ENCODE measurements at places on chromosomes 4 and X.
A peak's percentile ranks its signal among the peaks of the same experiment; 100 is the strongest.

DNA sequence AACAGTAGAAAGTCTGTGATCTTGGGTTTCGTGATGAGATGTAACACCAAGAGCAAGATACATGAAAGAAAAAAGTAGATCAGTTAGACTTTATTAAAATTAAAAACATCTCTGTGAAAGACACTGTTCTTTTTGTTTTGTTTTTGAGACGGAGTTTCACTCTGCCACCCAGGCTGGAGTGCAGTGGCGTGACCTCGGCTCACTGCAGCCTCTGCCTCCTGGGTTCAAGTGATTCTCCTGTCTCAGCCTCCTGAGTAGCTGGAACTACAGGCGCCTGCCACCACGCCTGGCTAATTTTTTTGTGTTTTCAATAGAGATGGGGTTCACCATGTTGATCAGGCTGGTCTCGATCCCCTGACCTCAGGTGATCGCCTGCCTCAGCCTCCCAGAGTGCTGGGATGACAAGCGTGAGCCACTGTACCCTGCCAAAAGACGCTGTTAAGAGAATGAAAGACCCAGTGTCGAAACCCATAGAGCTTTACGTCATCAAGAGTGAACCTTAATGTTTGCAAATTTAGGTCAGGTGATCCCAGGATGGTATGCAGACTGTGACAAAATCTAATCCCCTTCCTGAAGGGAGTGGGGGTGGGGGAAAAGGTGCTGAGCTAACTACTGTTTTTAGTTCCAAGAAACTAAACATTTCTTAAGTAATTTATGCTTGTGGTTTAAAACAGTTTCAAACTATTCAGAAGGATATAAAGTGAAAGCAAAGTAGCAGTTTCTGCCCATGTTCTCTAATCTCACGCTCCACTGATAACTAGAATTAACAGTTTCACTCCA, 8.0 kb downstream of the OFD1 start:
- no peaks in the 10 kb centered on the region for H3K4me1 ChIP-seq
- peaks cover 58% of the 10 kb centered on the region for H3K36me3 ChIP-seq
- no peak overlapping the region for H3K4me3 ChIP-seq
- no peak for DNase-seq

DNA sequence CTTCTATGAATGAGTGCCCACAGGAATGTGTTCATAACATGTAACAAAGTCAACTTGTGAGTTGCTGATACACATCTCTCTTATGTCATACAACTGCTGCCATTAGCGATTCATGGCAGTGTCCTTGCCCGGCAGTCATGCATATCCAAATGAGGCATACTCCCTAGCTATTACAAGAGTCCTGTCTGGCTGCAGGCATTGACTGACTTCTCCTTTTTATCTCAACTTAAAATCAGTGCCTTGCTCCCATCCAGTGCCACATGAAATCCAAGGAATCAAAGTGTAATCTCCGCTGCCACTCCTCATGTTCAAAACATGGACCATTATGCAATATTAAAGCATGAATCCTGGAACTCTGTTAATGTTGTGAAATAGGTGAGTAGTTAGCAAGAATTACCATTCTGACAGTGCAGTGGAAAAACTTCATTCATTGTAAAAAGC, 348.9 kb upstream of the FTHL17 start:
- H3K4me1 ChIP-seq = peaks cover 4% of the 10 kb centered on the region
- H3K27me3 ChIP-seq = no peaks in the 10 kb centered on the region
- DNase-seq = no peak
- H3K27ac ChIP-seq = no peak overlapping the region
- no peaks in the 10 kb centered on the region for H3K36me3 ChIP-seq
- H3K4me3 ChIP-seq = no peak overlapping the region

DNA sequence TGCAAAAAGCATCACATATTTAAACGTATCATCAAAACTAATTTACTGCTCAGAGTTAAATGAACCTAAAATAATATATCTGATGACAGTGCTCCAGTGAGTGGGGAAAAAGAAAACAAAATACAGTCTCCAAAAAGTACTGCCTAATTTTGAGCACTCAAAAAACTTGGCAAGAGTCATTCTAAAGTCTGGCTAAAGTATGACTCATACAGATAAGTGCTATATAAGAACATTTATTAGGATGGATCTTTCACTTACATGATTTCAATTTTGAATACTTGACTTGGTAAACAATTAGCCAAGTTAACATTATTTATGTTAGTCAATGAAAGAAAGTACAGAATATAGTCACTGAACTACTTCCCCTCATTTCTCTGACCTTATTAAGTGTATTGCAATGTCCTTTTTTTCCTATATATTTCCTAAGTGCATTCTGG, 27.2 kb downstream of the FBXO8 start:
- no peaks in the 10 kb centered on the region for H3K4me1 ChIP-seq
- H3K27me3 ChIP-seq = no peaks in the 10 kb centered on the region
- H3K4me3 ChIP-seq = no peak overlapping the region
- no peaks in the 10 kb centered on the region for H3K36me3 ChIP-seq
- no peak for DNase-seq

- H3K36me3 ChIP-seq = peaks cover 6% of the 10 kb centered on the region
- no peak overlapping the region for H3K4me3 ChIP-seq
- H3K27ac ChIP-seq = no peak overlapping the region
- DNase-seq = no peak
- H3K4me1 ChIP-seq = no peaks in the 10 kb centered on the region
- H3K27me3 ChIP-seq = no peaks in the 10 kb centered on the region
Measured at GRCh38 chrX:118474586-118474985, 21.0 kb upstream of the DOCK11 start.

GRCh38 chrX:27863809-27864208, 56.0 kb downstream of the MAGEB10 start:
- H3K4me1 ChIP-seq = no peaks in the 10 kb centered on the region
- H3K36me3 ChIP-seq = no peaks in the 10 kb centered on the region
- no peaks in the 10 kb centered on the region for H3K27me3 ChIP-seq
- no peak overlapping the region for H3K27ac ChIP-seq

- no peak for DNase-seq
- no peaks in the 10 kb centered on the region for H3K36me3 ChIP-seq
Measured at GRCh38 chrX:42465821-42466220, 312.1 kb downstream of the PPP1R2C start.

GRCh38 chrX:31199840-31200114, 127.9 kb upstream of the FTHL17 start:
- no peak for DNase-seq
- H3K27ac ChIP-seq = no peak overlapping the region
- no peaks in the 10 kb centered on the region for H3K4me1 ChIP-seq

DNA sequence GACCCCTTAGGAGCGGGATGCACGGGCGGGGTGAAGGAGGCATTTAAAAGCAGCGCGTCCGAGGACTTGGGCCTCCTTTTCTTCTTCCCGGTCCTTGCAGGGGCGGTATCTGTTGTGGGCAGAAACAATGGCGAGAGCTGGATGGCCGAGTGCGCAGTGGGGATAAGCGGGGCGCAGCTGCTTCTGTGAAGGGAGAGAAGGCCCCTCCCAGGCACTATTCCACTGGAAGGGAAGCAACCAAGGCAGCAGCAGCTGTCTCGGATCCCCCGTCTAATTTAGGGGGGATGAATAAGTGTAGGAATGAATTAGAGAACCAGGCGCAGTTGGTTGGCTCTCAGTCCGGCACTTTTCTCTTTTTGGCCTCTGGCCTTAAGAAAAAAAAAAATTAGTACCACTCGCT, 995 bp downstream of the SMARCA5 start:
- peak overlapping the region; percentile 90 for H3K27ac ChIP-seq
- peaks cover 12% of the 10 kb centered on the region for H3K36me3 ChIP-seq
- no peaks in the 10 kb centered on the region for H3K27me3 ChIP-seq
- H3K4me1 ChIP-seq = no peaks in the 10 kb centered on the region
- DNase-seq = peak; percentile 46
- H3K4me3 ChIP-seq = peak overlapping the region; percentile 96

- no peaks in the 10 kb centered on the region for H3K27me3 ChIP-seq
- no peak overlapping the region for H3K27ac ChIP-seq
- H3K4me3 ChIP-seq = no peak overlapping the region
- H3K36me3 ChIP-seq = peaks cover 74% of the 10 kb centered on the region
Measured at GRCh38 chr4:3232001-3232400, 17.0 kb upstream of the MSANTD1 start.

DNA sequence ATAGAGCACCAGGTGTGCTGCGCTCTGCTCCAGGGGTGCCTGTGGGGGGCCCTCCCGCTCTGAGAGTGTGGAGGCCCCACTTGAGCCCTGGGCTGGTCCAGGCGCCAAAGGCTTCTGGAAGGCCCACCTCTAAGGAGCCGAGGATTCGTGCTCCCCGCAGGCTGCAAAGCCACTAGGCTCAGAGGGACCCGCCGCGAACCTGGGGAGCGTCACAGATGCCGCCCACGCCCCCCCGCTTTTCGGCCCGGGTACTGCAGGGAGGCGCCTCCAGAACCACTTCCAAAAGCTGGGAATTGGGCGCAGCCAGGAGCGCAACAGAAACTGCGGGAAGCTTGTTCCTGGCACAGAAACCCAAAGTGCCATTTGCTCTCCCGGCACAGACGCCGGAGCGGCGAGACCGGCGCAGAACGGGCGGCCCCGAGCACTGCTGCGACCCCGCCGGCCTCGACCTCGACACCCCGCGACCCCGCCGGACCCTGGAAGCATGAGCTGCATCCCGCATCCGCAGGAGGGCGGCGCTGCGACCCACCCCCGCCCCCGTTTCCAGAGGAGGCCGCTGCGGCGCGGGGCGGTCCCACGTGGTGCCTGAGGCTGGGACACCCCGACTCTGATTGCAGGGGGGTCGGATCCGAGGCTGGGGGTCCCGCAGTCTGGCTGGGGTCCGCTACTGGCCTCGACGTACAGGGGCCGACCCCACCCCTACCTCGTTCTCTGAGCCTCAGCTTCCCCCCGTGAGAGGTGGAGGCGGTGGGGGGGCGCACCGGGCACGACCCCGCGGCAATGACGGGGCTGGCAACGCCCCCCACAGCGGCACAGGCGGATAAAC, 30.8 kb downstream of the CPLX1 start:
- 0 out of 3 replicates have a peak, but pooled peaks cover 1% of the 10 kb centered on the region for H3K36me3 ChIP-seq
- peak overlapping the region; percentile 65 for H3K4me3 ChIP-seq
- peaks cover 4% of the 10 kb centered on the region for H3K27me3 ChIP-seq
- no peak for DNase-seq
- H3K27ac ChIP-seq = no peak overlapping the region

GRCh38 chrX:148854306-148854705, 353.9 kb downstream of the AFF2 start:
- H3K36me3 ChIP-seq = no peaks in the 10 kb centered on the region
- no peaks in the 10 kb centered on the region for H3K27me3 ChIP-seq
- no peak overlapping the region for H3K27ac ChIP-seq
- no peak overlapping the region for H3K4me3 ChIP-seq

DNA sequence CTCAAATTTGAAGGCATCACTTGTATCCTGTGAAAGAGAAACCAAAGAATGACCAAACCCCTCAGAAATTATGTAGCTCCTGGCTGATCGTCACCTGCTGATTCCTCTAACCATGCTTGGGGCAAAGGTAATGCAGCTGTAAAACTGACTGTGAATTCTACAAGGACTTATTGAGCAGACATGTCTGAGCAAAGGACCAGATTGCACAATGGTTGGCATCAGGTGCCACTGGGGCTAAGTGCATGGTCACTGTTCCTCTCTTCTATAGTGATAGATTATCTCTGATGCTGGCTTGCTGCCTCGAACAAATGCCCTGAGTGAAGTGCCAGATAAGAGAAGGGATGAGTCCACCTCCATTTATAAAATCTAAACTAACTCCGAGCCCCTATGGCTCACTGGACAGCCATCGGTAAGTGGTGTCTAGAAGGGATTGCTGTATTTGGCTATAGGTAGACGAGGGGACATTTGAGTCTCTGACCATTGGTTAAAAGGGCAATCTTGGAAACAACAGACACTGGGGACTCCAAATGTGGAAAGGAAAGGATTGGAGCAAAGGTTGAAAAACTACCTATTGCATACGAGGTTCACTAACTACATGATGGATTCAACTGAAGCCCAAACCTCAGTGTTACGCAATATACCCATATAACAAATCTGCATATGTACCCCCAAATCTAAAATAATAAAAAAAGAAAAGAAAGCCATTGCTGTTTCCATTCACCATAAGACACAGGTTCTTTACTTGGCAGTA, 110.7 kb upstream of the IGSF1 start:
- no peaks in the 10 kb centered on the region for H3K27me3 ChIP-seq
- H3K36me3 ChIP-seq = no peaks in the 10 kb centered on the region
- H3K4me3 ChIP-seq = no peak overlapping the region
- no peak for DNase-seq

GRCh38 chr4:139526928-139527327, 29.1 kb downstream of the SETD7 start:
- H3K27me3 ChIP-seq = no peaks in the 10 kb centered on the region
- no peak for DNase-seq

DNA sequence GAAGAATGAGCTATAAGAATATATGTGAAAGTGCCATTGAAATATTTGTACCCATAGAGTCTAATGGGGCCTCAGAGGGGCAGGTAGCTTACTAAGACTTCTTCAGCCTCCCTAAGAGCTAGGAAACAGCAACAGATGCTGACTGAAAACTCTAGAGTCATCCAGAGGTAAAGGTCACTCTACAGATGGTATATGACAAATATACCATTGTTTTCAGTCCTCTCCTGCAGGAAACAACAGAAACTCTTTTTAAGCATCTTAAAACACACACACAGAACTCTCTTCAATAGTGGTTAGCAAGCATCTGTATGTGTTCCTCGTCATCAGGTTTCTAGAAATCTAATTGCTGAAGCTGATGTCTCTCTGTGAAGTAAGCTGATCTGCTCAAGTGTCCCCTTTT, 313.8 kb upstream of the GATB start:
- no peaks in the 10 kb centered on the region for H3K36me3 ChIP-seq
- no peak overlapping the region for H3K27ac ChIP-seq
- no peaks in the 10 kb centered on the region for H3K4me1 ChIP-seq
- H3K27me3 ChIP-seq = no peaks in the 10 kb centered on the region
- no peak overlapping the region for H3K4me3 ChIP-seq
- DNase-seq = no peak

- H3K27ac ChIP-seq = no peak overlapping the region
- peaks cover 10% of the 10 kb centered on the region for H3K4me1 ChIP-seq
- no peaks in the 10 kb centered on the region for H3K36me3 ChIP-seq
- no peak for DNase-seq
- no peak overlapping the region for H3K4me3 ChIP-seq
Measured at GRCh38 chrX:96729053-96729452, 44.4 kb downstream of the DIAPH2 start.

- no peaks in the 10 kb centered on the region for H3K4me1 ChIP-seq
- H3K4me3 ChIP-seq = no peak overlapping the region
- no peak for DNase-seq
- peaks cover 2% of the 10 kb centered on the region for H3K27me3 ChIP-seq
- no peak overlapping the region for H3K27ac ChIP-seq
Measured at GRCh38 chr4:80171656-80172055, 25.6 kb upstream of the PRDM8 start.

- H3K27me3 ChIP-seq = no peaks in the 10 kb centered on the region
- DNase-seq = no peak
- no peak overlapping the region for H3K4me3 ChIP-seq
- H3K4me1 ChIP-seq = no peaks in the 10 kb centered on the region
- H3K27ac ChIP-seq = no peak overlapping the region
Measured at GRCh38 chr4:2253160-2254084, 8.5 kb downstream of the MXD4 start.

DNA sequence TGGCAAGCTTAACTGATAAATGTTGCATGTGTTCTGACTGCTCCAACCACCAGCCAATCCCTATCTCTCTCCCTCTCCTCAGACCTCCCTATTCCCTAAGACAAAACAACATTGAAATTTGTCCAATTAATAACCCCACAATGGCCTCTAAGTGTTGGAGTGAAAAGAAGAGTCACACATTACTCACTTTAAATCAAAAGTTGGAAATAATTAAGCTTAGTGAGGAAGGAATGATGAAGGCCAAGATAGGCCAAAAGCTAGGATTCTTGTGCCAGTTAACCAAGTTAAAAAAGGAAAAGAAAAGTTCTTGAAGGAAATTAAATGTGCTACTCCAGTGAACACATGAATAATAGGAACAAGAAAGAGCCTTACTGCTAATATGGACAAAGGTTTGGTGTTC, 55.6 kb downstream of the FBXW7 start:
- H3K27ac ChIP-seq = no peak overlapping the region
- DNase-seq = no peak
- H3K4me1 ChIP-seq = no peaks in the 10 kb centered on the region
- H3K27me3 ChIP-seq = no peaks in the 10 kb centered on the region
- peaks cover 3% of the 10 kb centered on the region for H3K36me3 ChIP-seq
- no peak overlapping the region for H3K4me3 ChIP-seq
